ENCODE measurements at places on chromosomes 16 and 17.

DNA sequence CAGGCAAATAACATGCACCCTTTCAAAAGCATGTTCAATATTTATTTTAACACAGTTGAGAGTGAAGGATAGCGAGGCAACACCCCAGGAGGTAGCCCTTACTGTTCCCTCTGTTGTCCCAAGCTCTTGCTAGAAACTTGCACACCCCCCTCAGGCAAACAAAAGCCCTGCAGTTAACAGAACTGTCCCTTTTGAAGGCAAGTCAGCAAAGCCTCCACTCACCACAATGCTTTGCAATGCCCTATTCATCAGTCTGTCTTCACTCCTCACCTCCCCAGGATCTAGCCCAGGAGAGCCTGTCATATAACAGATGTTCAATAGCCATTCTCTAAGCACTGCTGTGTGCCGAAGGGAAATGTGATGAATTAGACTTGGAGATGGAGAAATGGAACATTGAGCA lies 3.5 kb upstream of the CNEP1R1 start:
- no peak for DNase-seq

- DNase-seq, result no peak
Observed at GRCh38 chr16:4788489-4788889, 344 bp upstream of the SEPTIN12 start.

DNA sequence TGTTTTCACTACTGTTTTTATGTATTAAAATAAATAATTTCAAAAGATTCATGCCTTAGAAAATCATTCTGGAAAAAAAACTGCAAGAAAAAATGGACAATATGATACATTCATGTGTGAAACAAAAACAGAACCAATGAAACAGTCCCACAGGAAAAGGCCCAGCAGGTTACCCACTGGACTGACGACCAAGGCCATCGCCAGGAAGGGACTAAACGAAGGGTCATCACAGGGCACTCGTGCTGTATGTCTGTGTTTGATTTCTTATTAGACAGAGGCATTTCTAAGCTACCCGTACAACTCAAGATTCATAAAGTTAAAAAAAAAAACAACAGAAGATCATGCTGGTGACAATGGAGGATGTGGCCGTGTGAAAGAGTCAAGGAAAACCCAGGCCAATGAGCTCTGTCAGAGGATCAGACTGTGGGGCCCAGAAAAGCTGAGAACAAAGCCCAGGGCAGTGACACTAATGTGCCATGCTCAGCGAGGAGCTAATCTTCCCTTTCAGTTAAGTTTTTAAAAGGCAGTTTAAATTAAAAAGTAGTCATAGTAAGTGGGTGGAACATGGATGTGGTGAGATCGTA lies 31.8 kb downstream of the NSMCE1 start:
- no peak for DNase-seq

GRCh38 chr16:1645914-1646525 lies 32.1 kb upstream of the JPT2 start:
- DNase-seq, result no peak

DNA sequence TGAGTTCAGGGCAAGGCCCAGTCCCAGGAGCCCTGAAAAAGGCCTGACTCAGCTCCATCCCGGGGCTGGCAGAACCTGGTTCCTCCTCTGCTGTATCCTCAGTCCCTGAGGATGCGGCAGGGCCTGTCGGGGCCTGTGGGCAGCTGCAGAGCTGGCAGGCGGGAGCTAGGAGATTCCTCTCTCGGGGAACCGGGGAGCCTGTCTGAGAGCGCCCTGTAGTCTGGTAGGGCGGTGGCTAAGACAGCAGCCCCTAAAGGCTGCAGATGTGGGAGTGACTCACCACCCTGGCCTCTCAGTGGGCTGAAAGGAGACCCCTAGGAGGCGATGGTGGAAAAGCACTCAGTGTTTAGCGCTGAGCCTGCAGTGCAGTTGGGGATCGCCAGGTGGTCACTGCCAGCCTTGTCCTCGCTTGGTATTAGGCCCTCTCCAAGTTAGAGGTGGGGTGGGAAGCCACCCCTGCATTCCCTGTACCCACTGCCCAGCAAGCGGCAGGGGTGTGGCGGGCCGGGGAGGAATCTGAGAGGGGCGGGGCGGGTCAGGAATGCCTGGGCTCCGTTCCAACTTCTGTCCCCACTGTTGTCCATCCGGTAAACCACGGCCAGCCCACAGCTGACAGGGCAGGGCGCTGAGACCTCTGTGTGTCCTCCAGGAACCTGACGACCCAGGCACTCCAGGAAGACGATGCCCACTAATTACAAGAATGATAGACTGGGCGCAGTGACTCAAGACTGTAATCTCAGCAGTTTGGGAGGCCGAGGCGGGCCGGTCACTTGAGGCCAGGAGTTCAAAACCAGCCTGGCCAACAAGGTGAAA lies 29.5 kb upstream of the CDH1 start:
- DNase-seq, result peak; percentile 19

DNA sequence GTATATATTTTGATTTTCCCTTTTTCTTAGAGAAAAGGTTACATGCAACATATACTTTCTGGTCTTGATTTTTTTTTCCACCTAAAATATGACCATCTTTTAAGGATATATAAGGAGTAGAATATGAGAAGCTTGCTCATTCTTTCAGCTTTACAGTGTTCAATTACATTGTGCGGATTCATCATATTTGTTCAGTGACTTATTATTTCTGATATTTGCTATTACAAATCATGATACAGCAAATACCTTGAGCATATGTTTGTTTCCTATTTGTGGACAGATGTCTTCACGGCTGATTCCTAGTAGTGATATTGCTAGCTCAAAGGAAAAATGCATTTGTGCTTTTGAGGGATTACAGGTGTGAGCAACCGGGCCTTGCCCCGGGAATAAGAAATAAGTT lies 18.1 kb downstream of the KATNIP start:
- no peak for DNase-seq

DNA sequence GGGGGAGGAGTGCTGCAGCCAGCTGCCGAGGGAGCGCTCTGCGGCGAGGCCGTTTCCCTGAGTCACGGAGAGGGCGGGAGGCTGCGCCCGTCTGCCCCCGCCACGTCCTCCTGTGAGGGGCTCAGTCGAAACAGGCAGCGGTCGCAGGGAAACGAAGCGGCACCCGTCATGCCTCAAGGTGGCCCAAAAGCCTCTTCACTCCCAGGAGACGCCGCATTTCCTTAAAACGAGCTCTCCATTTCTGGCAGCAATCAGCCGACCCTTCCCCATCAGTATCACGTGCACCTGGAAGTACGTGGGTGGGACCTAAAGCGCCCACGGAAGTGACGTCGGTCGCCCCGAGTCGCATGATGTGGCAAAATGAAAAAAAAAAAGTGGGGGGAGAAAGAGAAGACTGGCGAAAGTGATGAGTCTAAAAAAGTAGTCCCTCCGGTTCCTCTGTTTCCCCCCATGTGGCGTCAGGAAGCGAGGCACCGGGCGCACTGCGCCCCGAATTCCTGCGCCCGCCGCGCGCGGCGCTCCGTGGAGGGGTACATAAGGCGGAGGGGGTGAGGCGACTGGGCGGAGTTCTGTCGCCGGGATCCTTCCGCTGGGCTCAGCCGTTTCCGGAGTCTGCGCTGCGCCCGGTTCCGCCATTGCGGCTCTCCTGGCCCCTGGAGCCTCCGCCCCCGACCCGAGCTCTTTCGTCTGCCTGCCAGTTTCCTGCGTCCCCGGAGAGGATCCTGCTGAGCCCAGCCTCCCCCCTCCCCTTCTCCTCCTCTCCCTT lies at the start of gene CLTC:
TSS of gene CLTC (plus strand) at position 598 of the 766 bp plus-strand sequence. CDS start 237 bp downstream, outside the sequence.
- peak; percentile 99 for DNase-seq

DNA sequence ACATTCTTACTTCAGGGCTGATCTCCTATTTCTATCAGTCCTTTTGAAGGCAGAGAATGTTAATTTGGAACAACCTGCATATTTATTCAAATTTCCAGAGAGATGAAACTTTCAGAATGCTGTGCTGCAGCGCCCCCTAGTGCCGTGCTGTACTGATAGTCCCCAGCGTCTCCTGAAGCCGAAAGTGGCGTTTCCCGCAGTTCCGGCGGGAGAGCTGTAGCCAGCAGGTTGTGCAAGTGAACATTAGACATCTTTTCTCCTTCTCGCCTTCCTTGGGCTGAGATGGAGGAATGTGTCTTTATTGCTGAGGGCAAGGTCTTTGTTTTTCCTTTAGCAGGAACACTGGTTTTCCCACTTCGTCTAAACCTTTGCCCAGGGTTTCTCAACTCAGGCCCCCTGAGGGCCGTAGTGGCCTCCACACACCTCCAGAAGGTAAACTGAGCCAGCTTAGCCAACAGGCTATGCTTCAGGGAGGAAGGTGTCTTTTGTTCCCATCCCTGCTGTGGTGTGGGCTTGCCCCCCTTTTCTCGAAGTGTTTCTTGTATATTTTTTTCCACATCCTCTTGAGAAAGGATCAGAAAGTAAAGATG lies 26.4 kb downstream of the USP10 start:
- DNase-seq, result peak; percentile 83

DNA sequence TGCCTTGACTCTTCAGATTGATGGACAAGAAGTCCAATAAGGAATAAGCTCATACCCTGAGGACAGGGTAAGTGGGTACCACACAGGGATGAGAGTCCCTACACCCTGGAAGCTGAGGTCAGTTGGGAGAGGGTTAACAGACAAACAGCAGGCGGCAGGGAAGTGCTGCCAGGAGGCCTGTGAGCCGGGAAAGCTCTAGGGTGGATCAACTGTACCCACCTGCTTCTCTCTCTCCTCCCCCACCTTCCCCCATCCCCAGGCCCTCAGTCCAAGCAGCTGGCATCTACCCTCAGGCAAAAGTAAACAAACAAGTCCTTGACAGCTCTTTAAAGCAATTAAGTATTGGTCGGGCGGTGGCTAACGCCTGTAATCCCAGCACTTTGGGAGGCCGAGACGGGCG lies 20.7 kb upstream of the MYLK3 start:
- DNase-seq, result no peak

DNA sequence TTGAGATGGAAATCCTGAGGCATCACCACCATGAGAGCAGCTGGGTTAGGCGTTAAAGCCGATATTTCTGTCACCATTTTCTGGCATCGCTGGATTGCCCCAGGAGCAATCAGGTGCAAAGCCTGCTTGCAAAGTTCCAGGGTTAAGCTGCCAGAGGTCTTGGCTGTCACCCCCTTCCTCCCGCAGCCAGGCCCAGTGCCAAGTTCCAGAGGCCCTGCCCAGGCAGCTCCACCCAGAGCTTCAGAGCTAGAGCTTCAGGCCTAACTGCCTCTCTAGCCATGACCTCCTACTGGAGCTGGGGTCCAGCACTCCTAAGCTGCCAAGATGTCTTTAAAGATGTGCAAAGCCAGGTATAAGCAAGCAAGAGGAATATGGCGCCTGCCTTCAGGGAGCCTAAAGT lies 8.8 kb upstream of the TMEM238L start:
- DNase-seq, result no peak

Measured in right lung (tissue), 10 donors.